ENCODE measurements at places on chromosomes 11 and 22.

GRCh38 chr11:7449211-7449840 lies 36.0 kb upstream of the OLFML1 start:
- DNase-seq = no peak

DNA sequence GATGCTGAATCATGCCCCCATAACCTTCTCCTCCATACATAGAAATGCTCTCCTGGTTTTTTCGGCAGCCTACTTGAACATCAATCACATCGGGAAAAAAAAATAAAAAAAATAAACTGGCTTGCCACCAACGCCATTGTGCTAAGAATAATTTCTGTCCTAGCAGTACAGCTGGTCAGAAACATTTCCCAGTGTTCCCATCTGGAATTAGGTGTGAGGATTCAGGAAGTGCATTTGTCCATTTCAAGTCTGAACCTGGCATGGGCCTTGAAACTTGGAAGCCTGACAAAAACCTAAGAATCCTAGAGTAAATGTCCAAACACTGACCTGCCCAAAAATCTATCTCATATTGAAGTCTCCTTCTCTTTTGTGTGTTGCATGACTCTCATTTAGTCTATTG lies 16.6 kb upstream of the NAV2 start:
- DNase-seq = no peak

DNA sequence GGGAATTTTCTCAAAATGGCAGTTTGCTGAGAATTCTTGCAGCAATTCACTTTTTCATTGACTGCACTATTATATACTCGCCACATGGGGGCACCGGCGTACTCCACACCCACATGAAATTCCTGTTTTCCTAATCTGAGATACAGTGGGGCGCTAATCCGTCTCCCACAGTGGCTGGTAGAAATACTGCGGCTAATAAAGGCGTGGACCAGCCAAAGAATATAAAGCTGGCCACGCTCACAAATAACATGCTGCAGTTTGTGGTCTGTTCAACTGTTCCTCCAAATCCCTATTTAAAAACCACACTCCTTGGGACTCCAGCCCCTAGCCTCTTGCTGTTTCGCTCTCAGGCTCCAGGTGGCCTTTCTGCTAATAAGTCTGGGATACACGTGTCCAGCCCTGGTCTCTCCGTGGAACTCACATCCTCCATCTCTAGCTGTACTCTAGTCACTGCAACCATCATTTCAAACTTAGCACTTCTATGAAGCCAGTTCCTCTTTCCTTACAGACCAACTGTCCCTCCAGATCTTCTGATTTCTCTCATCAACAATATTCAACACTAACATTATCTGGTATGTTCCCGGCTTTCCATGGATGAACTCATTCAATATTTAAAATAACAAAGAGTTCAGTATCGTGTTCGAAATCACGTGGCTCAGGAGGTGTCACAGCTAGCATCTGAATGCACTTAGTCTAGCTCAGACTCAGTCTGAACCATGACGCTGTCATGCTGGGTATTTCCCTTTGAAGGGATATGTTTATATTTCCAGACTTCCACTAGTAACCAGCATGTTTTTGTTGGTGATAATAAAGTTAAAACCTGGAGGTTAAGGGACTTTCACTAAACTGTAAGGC lies 22.0 kb downstream of the TBRG1 start:
- DNase-seq = peak; percentile 24

GRCh38 chr11:73590991-73591390 lies 6.9 kb downstream of the FAM168A start:
- DNase-seq = no peak

DNA sequence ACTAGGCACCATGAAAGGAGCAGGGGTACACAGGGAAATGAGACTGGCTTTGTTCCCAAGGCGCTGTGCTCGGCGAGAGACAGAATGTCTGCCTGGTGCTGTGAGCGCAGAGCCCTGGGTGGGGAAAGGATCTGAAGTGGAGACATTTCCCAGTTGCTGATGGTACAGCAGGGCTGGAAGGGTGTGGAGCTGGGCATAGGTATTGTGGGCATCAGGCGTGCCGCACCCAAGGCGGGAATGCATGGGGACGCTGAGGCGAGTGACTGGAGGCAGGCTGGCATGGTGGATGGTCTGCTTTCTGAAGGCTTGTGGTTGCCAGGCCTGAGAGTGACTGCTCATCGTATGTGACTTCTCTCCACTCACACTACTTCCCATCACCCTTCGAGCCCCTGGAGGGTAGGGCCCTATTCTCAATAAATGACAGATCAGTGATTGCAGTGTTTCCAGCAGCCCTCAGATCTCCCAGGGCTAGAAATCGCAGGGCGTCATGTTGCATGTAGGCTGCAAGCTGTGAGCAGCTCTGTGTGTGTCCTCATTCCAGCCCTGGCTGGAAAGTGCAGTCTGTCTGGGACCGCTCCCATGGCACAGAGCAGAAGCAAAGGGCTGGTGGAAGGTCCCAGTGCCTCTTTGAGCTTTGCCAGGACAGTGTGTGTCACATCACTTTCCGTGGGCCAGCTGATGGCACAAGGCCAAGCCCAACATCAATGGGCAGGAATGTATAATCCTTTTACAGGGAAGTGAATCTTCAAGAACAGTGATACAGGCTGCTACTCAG lies 67.7 kb downstream of the TBC1D22A start:
- DNase-seq = peak; percentile 52

- DNase-seq = peak; percentile 18
Measured at GRCh38 chr11:32259641-32260081, 168.8 kb downstream of the RCN1 start.

DNA sequence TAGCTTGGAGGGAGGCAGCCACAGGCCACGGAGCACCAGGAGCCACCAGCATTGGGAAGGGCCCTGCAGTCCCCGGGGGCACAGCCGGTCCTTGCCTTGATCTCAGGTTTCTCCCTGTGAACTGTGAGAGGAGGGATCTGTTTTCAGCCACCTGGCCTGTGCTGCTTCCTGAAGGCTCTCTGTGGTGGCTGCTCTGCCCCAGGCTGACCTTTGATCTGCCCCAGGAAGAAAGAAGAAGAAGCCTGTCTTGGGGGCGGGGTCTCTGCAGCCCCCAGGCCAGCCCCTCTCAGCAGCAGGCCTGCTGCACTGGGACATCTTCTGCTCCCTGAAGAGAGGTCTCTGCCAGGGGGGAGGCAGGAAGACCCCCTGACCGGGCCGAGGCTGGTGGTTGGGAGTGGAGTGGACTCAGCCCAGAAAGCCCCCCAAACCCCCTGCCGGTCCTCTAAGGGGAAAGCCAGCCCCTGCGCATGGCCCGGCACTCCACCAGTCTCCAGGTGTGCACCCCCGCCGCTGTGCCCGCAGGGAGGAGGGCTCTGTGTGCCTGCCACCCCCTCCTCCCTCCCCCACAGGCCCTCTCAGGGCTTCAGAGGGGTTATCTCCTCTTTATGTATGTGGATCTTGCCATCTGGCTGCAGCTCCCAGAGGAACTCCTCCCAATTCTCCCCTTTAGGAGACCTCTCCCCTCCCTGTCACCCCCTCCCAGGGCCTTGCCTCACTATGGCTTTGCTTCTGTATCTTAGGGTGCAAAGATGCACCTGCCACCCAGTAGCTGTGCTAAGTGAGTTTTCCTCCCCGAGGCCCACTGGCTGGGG lies 675.3 kb downstream of the BRD1 start:
- no peak for DNase-seq

- no peak for DNase-seq
Measured at GRCh38 chr11:60838132-60838531, 3.8 kb upstream of the CCDC86 start.

DNA sequence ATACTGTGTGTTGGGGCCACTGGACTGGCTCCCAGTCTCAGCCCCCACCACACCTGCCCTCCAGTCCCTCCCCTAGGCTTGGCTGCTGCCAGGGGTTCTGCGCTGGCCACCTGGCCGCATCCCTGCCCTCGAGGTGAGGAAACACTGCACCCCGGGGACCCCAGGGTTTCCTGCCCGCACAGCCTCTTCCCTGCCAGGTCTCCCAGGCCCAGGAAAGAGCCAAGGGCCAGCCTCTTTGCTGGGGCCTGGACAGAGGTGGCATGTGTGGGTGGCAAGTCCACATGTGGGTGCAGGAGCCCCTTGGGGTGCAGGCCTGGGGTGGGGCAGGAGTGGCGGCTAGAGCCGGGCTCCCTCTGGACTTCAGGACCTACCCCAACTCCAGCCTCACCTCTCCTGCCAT lies 2.5 kb downstream of the EPS8L2 start:
- DNase-seq = no peak

DNA sequence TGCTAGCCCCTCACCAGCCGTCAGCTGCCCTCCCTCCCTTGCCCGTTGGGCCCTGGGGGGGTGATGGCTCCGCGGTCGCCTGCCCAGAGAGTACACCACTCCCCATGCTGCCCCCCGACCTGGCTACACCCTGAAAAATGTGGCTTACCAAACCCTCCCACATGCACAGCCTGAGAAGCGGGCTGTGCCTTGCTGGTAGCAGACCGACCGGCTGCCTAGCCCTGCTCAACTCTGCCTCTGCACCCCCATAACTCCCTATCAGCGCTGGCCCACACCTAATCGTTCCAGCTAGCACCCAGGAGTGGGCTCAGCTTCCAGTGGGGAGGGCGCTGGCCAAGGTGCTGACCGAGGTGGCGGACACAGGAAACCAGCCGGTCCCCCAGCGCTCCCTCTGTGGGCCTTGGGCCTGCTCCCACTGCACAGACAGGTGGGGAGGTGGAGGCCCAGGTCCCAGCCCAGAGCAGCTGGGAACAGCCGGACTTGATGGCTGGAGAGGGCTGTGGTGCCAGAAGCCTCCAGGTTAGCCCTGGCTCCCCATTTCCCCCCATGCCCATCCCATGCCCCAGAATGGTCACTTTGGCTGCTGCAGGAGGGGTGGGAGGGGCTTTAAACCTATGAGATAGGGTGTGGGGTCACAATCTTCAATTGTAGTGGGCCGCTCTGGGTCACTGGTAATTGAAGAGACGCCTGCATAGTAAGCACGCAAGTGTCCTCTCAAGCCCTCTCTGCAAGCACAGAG lies 32.1 kb upstream of the PRODH start:
- no peak for DNase-seq

- no peak for DNase-seq
Measured at GRCh38 chr22:33271390-33272161, 213.4 kb upstream of the SYN3 start.

DNA sequence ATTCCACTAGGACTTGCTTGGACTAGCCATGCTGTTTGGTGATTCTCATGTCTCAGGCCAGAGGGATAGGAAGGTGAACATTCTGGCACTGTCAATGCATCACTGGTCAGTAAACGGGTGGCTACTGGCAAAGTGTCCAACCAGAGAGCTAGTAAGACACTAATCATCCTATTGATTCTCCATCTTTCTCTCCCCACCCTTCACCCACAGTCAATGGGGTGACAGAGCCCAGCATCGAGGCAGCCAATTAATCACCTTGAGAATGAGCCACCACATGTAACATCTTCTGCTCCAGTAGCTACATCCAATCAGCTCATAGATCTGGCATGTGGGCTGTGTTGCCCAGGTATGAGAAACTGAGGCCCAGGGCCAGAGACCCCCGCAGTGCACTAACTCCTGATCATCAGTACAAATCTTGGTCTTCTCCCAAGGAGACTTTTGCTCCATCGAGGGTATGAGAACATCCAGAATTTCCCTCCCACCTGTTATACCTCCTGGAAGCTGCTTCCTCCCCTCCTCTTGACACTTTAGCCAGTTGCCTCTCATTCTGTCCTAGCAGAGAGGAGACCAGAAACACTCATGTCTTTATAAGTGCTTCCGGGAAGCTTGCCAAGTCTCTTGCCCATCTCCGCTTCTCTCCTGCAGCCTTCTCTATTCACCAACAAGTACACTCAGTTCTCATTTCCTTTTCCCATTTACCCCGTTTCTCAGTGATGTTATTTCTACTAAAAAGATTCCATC lies 17.0 kb downstream of the HTR3A start:
- no peak for DNase-seq

GRCh38 chr11:86251345-86251744 lies 6.8 kb downstream of the EED start:
- no peak for DNase-seq

DNA sequence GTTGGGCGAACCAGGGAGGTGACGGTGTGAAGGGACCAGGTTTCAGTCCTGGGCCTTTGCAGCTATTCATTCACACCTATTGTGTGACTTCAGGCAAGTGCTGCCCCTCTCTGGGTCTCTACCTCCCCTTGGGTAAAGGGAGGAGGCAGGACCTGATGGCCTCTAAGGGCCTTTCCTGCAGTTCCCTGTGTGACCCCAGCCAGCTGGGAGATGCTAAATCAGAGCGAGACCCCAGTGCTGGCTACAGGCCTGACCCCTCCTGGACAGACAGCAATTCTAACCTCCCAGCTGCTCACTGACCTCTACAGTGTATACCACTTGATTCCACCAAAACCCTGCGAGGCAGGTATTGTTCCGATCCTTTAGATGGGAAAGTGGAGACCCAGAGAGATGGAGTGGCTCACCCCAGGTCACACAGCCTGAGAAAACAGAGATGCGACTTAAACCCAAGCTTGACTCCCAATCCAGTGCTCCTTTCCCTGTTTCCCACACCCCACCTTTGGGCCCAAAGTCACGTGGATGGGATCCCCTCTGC lies 6.2 kb downstream of the MAFF start:
- no peak for DNase-seq

GRCh38 chr11:121534131-121535093 lies 81.6 kb upstream of the SORL1-AS1 start:
- DNase-seq = no peak

DNA sequence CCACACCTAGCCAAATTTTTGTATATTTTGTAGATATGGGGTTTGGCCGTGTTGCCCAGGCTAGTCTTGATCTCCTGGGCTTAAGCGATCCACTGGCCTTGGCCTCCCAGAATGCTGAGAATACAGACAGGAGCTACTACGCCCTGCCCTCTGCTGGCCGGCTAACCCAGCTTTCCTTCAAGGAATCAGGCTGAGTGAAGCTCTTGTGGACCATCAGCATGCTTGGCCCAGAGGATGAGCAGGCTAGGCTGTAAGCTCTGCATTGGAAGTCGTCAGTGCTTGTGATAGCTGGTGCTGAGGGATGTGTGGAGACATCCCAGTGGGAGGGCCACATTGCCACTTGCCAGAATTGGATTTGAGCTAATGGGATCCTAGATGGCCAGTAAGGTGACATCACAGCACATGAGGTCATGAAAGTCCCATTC lies 60.6 kb downstream of the MED15 start:
- no peak for DNase-seq

GRCh38 chr11:94648789-94649188 lies 81.6 kb downstream of the PIWIL4 start:
- DNase-seq = no peak

- no peak for DNase-seq
Measured at GRCh38 chr11:8768625-8769333, 86.2 kb downstream of the RPL27A start.

DNA sequence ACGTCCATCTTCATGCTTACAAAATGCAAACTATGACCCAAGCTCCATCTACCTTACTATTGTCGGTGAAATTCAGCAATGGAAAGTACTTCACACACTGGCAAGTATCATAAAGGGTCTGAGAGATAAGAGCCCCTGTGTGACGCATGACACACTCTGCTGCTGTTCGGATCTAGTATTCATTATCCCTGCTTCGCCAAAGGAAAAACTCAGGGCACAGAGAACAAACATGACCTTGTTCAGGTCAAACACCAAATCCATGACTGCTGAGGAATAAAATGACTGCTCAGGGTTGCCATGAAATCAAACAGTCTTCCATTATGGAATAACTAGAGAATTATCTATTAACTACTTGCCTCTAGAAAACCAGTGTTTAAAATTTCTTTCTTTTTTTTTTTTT lies 73.0 kb downstream of the MICAL3 start:
- no peak for DNase-seq

Data from tibial nerve (tissue), 4 donors.